Suppressor macrophage treated with lipopolysaccharide for 1 hour (primary cell): ENCODE measurements at places on chromosomes 11 and 22.

DNA sequence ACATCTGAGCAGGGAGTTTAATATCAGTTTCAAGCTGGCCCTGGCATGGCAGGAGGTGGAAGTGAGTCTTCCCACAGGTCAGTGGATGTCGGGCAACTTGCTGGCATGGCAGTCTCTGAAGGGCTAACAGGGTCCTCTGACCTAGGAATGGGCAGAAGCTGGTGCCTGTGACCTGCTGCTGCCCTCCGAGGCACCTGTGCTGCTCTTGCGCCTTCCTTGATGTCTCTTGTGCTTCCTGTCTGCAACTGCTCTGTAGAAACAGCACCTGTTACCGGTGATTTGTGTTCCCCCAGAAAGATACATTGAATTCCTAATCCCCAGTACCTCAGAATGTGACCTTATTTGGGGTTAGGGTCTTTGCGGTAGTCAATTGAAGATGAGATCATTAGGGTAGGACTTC, 110.3 kb downstream of the RPS6KA4 start:
- no peak for DNase-seq

- DNase-seq: no peak
Measured at GRCh38 chr11:443542-444199, 1.9 kb upstream of the ANO9 start.

DNA sequence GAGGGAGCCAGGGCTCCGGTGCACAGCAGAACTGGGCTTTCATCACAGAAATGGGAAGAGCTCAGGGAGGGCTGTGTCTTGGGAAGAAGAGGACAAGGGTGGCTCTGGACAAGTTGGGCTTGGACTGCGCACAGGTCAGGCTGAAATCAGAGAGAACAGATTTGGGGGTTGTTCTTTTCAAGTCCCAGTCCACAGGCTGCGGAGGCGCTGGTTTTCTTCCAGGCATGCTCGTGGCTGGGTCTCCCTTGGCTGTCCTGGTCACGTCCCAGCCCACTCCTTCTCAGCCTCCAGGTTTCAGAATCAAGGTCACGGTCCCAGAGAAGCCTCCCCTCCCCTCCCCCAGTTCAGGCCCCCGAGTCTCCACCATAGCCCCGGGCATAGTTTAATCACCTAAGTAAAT, 17.0 kb downstream of the NECTIN1 start:
- no peak for DNase-seq

DNA sequence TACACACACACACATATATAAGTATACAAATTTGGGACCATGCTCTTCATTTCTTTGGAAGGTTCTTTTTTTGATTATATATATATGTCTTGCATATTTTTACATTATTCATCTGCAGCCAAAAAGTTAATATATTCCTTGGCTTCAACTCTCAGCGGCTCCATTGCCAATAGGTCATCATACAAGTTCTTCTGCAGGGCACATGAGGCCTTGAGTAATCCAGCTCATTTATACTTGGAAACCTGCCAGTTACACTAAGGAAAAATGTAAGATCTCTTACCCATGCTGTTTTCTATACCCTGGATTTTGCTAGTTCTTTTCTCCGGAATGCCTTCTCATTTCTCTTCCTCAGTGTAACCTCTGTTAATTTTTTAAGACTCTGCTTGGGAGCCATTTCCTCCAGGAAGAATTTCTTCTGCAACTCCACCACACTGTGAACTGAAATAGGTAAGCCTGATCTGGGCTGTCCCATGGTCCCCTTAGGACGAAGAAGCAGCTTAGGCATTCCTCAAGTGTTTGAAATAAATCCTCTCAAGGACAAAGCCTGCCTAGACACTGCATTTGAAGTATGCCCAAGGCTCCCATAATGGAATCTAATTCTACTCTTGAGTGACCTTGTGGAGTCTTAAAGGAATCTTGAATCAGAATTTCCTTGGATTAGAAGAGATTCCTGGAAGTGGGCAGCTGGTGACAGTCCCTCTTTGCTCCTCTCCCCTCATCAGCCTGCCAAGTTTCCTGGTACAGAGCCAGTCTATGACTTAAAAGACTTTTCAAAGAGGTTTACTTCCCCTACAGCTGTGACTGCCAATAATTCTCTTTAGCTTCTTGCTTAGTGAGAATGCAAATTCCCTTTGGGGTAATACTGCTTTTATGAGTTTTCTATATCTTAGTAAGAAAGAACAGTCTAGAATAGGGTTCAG, 182.8 kb downstream of the C11orf87 start:
- DNase-seq: no peak

- no peak for DNase-seq
Measured at GRCh38 chr11:96366024-96366423, 23.0 kb upstream of the MAML2 start.

DNA sequence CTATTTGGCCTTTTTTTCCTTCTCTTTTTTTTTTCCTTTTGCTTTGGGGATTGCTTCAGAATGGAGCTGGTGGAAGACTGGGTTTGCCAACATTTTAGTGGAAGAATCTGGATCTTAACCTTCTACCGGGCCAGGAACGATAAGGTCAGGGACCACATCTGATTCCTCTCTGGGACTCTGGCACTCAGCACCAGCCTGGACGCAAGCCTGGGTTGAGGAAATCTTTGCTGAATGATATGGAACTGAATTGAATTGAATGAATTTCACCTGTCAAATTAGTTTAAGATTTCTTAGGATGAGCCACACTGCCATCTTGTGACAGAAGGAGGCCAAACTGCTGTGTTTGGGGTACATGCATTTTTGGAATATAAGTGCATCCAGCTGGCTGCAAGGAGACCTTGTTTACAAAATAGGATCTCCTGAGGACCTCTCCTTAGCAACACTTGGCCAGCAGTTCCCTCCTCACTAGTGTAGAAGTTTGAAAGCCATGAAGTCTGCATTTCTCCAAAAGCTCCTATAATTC, 30.4 kb downstream of the TPBGL start:
- no peak for DNase-seq

DNA sequence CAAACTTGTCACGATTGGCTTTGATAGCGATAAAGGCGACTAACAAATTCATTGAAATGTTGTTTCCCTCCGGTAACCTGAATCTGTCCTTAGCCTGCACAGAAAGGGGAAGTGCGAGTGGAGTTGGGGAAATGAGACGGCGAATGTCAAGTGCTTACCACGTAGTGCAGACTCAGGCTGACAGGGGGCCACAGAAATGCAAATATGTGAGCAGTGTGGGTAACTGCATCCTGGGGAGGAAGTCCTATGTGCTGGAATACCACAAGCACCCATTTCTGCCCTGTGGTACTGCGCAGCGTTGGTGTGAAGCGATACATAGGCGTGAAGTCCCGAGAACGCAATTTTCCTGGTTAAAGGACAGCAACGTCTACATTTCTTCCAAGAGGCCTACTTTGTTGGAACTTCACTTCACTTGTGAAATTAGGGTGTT, 869 bp upstream of the EIF4ENIF1 start:
- peak; percentile 94 for DNase-seq

GRCh38 chr11:78957476-78958245, 383.0 kb upstream of the NARS2 start:
- no peak for DNase-seq

- no peak for DNase-seq
Measured at GRCh38 chr11:45651156-45651555, 14.3 kb downstream of the CHST1 start.

DNA sequence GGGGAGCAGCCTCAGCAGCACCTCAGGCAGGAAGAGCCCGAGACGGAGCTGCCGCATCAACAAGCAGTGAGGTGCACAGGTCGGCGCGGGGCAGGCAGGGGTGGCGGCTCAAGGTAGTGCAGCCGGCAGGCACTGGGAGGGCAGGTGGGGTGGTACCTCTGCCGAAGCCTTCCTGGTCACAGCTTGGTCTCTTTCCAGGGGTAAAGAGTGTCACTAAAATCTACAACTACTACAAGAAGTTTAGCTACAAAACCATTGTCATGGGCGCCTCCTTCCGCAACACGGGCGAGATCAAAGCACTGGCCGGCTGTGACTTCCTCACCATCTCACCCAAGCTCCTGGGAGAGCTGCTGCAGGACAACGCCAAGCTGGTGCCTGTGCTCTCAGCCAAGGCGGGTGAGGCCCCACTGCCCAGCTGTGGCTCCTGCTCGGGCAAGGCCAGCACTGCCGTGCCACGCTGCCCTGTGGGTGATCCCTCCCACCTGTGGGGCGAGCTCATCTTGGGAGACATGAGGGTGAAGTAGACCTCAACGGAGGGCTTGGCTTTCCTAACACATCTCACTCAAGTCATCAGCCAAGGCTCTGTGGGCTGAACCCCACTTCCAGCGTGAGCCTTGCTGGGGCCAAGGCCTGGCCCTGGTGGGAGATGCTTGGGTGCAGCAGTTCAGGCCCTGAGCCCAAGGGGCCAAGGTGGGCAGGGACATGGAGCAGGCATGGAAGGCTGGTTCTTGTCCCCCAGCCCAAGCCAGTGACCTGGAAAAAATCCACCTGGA, 13.6 kb downstream of the GATD1 start:
- DNase-seq: no peak

DNA sequence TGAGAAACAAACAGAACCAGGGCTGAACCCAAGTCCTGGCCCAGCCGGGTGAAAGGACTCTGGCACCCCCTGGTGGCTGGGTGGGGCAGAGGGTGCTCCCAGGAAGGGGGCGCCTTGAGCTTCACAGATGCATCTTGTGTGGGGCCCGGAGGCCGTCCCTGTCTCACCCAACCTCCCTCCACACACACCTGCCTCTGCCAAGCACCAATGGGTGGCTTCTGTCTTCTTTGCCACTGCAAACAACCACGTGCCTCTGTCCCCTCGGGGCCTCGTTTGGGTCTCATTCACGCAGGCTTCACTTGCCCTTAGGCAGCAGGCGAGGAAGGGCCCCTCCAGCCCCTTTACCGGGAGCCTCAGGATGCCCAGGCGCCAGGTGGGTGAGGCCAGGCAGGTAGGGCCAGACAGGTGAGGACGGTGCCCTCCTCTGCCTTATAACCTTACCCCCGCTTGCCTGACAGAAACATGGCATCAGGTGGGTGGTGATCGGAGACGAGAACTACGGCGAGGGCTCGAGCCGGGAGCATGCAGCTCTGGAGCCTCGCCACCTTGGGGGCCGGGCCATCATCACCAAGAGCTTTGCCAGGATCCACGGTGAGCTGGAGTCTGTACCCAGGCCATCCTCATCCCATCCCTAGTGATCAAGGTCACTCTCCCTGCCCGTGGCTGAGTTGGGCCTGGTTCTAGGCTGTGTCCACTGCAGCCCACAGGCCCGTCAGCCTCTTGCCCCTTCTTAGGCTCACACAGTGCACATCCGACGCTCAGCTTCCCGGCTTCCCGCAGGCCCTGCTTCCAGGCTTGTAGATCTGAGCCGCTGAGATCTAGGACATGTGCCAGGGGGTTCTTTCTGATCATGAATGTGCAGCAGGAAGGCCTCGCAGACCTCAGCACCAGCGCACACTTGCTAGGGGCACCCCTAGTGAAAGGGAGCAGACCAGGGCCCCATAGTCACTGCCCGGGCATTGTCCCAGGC, 17.2 kb downstream of the POLR3H start:
- peak; percentile 54 for DNase-seq

GRCh38 chr11:68741463-68741862, 9.9 kb downstream of the TESMIN start:
- DNase-seq: no peak

- peak; percentile 62 for DNase-seq
Measured at GRCh38 chr11:35165423-35166368, 26.7 kb downstream of the CD44 start.

DNA sequence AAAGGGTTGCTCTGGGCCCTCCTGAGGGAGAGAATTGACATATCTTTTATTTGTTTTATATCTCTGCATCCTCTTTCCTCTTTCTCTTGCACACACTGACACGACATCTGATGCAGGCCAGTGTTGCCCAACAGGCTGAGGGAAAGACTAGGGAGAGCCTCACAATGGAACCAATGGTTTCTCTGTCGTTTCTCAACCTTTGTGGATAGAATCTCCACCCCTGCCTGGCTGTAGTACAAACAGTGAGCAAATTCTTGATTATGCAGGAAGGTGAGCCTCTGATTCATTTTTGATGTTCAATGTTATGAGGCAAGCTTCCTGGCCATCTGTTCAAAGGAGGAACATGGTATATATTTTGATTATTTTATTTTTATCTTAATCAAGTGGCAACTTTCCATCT, 49.8 kb upstream of the PLET1 start:
- peak; percentile 29 for DNase-seq

DNA sequence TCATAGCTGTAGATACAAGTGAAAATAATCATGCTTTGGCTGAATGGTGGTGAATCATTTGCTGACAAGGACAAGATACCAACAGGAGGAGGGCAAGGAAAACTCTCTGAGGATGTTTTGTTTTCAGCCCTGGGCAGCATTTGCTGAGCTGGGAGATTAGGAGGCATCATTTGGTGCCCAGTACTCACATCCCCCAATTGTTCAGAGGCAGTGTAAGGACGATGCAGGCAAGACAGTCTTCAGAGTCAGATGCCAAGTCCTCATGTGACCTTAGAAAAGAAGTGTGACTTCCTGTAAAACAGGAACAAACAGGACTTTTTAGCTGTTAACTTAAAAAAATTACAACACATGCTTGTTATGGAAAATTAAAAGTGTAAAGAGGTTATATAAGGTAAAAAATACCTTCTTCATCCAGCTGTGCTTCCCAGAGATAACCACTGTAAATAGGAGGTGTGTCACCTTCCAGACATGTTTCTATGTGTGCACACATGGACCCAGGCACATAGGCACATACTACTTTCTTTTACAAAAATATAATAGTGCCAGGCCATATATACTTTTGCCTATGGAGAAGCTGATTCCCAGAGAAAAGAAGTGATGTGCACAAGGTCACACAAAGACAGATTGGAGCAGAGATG, 18.0 kb downstream of the CNTF start:
- peak; percentile 59 for DNase-seq

DNA sequence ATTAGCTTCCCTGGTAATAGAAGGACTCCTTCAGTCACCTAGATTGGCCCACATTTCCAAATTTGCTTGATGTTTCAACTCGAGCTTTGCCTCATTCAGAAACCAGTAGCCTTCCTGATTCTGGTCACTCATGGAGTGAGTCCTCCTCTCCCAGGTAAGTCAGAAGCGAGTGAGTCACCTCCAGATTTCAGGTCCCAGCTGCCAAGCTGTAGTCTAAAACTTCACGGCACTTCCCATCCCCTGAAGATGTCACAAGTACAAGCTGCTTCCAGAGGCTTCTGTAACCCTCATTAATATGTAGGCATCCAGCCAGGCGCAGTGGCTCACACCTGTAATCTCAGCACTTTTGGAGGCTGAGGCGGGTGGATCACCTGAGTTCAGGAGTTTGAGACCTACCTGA, 23.5 kb downstream of the ARHGAP8 start:
- no peak for DNase-seq

GRCh38 chr11:101478587-101479369, 105.0 kb downstream of the TRPC6 start:
- no peak for DNase-seq

- no peak for DNase-seq
Measured at GRCh38 chr11:70112017-70112434, 33.9 kb downstream of the ANO1 start.

- DNase-seq: no peak
Measured at GRCh38 chr11:130872102-130872501, 44.2 kb downstream of the SNX19 start.

GRCh38 chr11:69013009-69013951, at the start of gene MRGPRF:
Gene MRGPRF (minus strand): TSS chr11:69013246. CDS start chr11:69009901, 3,345 bp downstream.
- DNase-seq: peak; percentile 49

DNA sequence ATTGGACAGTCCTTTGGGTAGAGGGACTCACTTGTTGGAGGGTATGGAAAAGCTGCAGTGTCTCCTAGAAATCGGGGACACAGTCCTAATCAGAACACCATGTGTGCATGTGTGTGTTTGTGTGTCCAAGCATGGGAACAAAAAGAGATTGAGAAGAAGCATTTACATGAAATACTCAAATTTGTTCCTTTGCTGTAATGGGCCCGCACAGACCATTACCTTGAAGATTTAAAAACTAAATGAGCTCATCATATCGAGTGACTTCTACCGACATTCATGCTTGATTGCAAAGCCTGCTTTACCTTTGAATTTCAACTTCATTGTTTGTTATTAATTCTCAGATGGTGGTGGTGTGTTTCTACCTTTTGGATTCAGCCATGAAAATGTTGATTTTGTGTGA, 106.9 kb downstream of the ZBTB16 start:
- DNase-seq: no peak
